ENCODE measurements at places on chromosomes 2 and 18.

- DNase-seq, result no peak
Measured at GRCh38 chr18:10490401-10491165, 35.2 kb upstream of the NAPG start.

GRCh38 chr2:22444281-22444680 lies 940.7 kb upstream of the KLHL29 start:
- DNase-seq, result no peak

- no peak for DNase-seq
Measured at GRCh38 chr2:15427987-15428386, 133.1 kb downstream of the NBAS start.

- DNase-seq, result peak; percentile 13
Measured at GRCh38 chr2:14428056-14428455, 204.5 kb upstream of the LRATD1 start.

DNA sequence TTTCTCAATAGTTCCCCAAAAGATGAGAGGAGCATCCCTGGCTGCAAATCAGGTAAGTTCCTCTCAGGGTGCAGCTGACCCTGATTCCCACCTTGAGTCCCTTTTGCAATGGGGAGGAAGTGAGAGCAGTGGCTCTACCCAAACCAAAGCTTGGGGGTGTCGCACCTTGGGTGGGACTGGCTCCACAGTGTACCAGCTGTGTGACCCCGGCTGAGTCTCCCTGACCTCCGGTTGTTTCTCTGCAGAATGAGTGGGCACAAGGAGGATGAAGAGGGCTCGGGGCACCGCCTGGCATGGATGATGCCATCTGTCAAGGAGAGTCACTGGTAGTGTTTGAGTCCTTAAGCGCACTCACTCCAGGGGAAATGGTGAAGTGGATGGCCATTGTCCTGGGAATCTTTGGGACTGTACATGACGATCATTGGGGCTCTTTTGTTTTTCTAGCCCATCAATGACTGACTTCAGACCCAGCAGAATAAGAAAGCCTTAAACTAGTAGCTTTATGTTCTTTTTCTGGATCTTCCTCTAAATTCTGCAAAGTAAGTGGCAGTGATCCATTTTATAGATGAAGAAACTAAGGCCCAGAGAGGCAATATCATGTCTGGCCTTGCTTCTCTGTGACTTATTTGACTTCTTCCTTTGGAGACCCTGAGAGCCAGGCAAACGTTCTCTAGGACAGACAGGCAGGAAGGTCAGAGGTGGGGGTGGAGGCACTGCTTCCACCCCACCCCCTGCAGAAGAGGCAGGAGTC lies 106.3 kb upstream of the ST3GAL5 start:
- DNase-seq, result no peak

DNA sequence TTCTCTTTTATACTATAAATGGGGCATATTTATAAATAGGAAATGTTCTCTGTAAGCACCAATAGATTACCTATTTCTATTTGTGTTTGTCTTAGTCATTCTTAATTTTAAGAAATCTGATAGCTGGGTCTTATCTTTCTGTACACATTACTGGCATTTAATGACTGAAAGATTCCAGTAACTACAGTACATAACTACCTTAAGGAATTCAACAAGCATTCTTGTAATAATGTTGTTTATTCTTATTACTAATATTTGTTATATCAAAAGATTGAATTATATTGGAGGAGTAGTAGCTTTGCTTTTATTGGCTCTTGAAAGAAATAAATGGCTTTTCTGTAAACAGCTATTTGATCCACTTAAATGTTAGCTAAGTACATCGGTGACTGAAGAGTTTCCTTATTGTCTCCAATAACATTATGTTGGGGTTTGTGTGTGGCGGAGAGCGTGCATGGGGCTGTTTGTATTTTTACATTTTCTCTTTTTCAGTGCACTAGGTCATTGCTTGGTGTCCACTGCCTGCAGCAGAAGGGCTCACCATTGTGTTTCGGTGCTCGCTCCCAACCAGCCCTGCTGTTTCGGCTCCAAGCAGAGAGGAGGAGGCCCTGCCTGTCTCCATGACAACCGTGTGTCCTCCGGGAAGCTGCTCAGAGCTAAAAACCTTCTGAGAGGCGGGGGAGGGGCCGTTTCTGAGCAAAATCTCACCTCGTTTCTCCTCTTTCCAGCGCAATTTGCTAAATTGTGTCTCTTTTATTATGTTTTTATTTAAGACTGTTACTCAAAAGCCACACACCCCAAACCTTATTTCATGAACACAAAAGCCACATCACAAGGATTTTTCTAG lies 112.5 kb upstream of the SLC38A11 start:
- DNase-seq, result no peak

- DNase-seq, result no peak
Measured at GRCh38 chr2:45293182-45293581, 283.9 kb upstream of the SIX2 start.

DNA sequence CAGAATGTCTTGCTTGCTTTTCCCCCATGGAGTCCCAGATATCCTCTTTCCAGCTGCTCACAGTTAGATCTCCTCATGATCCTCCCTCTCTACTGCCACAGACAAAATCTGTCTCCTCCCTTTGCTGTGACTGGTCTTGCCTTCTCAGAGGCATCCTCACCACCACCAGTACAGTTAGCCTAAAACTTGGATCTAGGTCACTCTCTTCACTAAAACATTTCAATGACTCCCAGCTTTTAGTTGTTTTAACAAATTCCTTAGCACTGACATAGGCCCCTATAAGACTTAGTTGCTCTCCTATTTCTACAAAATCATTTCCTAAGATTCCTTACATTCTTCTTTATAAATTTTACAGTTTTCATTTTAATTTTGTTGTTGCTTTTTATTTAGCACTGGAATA lies 734.2 kb upstream of the CHAC2 start:
- DNase-seq, result no peak

DNA sequence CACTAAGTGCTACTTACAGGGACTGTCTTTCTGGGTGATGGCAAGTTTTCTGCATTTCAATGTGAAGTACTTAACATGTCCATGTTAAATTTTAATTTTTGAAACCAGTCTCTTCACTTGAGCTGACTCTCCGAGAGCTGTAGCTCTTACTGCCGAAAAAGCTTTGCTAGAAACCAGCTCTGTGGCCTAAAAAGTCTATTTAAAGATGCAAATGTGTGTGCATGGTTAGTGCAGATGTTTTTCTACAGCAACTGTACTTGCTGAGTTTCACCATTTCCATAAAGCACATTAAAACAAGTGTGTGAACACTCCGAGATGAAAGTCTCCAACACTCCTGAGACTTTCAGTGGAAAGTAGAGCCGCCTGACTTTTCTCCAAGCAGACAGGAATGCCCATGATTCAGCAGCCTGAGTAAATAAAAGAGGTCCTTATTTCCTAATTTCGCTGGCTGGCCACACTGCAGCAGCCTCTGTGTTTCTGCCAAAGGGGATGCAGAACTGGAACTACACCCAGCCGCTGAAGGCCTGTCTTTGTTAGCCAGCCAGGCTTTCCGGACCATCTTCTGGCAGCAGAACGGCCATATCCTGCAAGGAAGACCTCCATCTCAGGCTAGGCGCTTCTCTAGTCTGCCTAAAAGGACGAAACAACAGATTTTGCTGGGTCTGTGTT lies 121.2 kb downstream of the ZNF521 start:
- DNase-seq, result no peak

DNA sequence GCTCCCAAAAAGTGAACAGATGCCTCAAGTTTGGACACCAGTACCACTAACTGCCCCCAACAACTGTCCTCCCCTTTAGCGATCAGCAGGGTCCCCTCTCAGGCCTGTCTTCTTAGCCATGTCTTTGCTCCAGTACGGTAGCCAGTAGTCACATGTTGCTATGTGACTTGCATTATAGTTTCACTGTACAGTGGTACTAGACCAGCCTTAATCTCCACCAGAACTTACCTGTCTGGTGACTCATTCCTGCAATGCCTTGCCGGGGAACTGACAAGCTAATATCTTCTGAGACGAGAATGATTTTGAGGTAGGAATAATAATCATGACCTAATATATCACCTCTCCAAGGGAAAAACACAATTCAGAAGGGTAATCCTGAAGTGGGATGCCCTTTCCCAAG lies 23.7 kb downstream of the ACMSD start:
- DNase-seq, result no peak

- no peak for DNase-seq
Measured at GRCh38 chr2:110740747-110741349, 8.5 kb downstream of the ACOXL start.

- DNase-seq, result no peak
Measured at GRCh38 chr2:233758849-233759248, 1.2 kb upstream of the UGT1A1 start.

GRCh38 chr2:233953087-233953801 lies 36.1 kb downstream of the TRPM8 start:
- DNase-seq, result no peak

DNA sequence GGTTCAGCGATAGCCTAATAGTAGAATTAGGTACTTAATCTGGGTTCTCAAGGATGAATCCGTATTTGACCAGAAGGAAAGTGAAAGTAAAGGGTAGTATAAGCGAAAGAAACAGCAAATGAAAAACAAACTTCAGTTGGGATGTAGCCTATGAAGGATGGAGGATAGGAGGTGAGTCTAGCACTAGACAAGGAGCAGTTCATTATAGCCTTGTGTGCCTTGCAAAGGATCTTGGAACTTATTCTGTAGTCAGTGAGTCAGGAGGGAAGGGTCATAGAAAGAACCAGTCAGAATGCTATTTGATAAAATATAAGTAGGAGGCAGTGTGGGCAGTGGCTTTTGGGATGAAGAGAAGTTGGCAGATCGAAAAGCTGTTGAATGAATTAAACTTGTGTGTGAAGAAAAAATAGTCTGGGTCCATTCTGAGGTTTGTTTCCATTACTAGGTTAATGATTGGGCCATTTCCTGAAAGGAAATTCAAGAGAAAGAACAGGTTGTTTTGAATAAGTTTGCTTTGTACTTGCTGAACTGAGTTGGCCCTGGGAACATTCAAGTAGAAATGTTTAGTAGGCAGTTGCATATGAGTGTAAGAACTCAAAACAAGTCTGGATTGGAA lies 48.5 kb downstream of the ANKRD12 start:
- peak; percentile 15 for DNase-seq

GRCh38 chr2:109507217-109507616 lies 106.5 kb downstream of the SEPTIN10 start:
- DNase-seq, result no peak

DNA sequence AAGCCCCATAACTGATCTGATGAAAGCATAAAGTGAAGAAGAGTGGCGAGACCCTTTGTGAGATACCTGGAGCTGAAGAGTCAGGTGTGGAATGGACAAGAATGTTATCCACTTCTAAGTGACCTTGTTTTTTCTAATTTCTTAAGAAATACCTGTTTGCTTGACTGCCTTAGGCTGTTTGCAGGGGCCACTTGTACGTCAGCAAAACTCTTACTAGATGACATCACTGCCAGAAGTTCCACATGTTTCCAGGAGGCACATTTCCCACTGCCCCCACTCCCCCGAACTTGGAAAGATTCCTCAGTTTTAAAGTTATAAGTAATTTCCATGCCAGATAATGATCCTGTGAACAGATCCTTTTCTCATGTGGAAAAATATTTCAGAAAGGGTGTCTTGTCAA lies 8.0 kb downstream of the EPAS1 start:
- DNase-seq, result no peak

- no peak for DNase-seq
Measured at GRCh38 chr2:54680397-54681041, 42.9 kb upstream of the EML6 start.

DNA sequence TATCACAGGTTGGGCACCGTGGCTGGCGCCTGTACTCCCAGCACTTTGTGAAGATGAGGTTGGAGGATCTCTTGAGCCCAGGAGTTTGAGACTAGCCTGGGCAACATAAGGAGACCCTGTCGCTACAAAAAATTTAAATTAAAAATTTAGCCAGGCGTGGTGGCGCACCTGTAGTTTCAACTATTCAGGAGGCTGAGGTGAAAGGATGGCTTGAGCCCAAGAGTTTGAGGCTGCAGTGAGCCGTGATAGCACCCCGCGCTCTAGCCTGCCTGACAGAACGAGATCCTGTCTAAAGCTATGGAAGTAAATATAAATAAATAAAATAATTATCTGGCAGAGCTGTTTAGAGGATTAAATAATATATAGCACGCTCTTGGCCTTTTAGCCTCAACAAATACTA lies 1.4 kb upstream of the SH3RF3 start:
- no peak for DNase-seq

DNA sequence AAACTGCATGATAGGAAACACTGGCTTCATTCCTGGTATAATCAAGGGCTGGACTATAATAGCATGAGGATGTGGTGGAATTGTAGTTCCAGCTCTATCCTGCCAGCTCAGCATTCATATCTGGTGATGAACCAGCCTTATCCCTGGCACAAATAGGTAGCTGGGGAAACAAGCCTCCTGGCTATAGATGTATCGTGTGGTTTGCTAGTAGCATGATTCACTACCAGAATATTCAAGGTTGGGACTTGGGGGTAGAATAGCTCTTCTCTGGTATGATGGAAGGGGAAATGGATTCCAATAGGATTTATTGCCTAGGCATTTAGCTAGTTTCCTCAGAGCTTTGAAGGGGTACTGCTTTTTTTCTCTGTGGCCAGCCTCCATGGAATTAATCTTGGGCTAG lies 532.8 kb downstream of the FBXO15 start:
- peak; percentile 57 for DNase-seq

- no peak for DNase-seq
Measured at GRCh38 chr2:151833984-151834383, 5.8 kb upstream of the ARL5A start.

GRCh38 chr2:197191940-197192322 lies 118.6 kb downstream of the ANKRD44 start:
- no peak for DNase-seq

GRCh38 chr18:2662990-2663389 lies 7.5 kb downstream of the SMCHD1 start:
- DNase-seq, result no peak

- DNase-seq, result peak; percentile 16
Measured at GRCh38 chr2:229852565-229852964, 69.2 kb downstream of the TRIP12 start.

DNA sequence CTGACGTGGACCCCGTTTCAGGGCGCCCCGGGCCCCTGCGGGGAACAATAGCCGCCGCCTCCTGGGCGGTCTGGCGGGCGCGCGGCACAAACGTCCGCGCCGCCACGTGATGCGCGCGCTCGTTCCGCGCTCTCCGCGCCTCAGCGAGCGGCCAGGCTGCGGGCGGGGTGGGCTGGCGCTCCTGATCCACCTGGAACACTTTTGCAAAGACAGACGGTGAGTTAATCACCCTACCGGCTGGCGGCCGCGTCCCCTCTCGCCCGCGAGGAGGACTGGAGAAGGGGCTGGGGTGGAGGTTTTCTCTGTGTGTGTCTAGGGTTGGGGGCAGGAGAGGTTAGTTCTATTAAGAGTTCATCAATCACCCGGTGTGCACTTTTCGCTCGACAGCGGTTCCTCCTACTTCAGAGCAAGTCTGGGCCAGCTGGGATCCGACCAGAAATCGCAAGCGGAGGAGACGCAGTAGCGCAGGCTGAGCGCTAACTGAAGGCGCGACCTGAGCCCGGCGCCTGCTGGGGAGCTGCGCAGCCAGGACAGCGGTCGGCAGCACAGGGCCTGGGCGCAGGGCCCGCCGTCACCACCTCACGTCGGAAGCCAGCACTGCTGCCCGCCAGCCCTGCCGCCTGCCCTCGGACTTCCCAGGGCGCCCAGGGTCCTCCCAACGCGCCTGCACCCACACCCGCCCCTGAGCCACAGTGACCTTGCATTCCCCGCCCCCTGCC lies 10.3 kb upstream of the HOXD1 start:
- no peak for DNase-seq

- no peak for DNase-seq
Measured at GRCh38 chr18:8673256-8674209, 31.8 kb upstream of the MTCL1 start.

Measured in epithelial cell of proximal tubule (primary cell).